NCI-H1048 (cell line): ENCODE measurements at places on chromosomes 3 and 15.

- DNase-seq, result no peak
These were observed 1.6 kb downstream of the SERP1 start for GRCh38 chr3:150544726-150545125.

GRCh38 chr3:78818161-78818985, 949.4 kb downstream of the ROBO1 start:
- DNase-seq, result no peak

- no peak for DNase-seq
These were observed 347.0 kb downstream of the PTPRG start for GRCh38 chr3:61908382-61908781.

- DNase-seq, result no peak
These were observed 3.0 kb upstream of the ANKRD28 start for GRCh38 chr3:15800780-15801179.
